DND-41 (cell line): ENCODE measurements at places on chromosomes 12 and 14.

- no peak overlapping the region for H3K4me3 ChIP-seq
- H3K36me3 ChIP-seq = no peaks in the 10 kb centered on the region
- H3K4me1 ChIP-seq = no peaks in the 10 kb centered on the region
- H3K27me3 ChIP-seq = no peaks in the 10 kb centered on the region
- no peak overlapping the region for H3K27ac ChIP-seq
Observed at GRCh38 chr12:126286203-126286602, 1221.0 kb downstream of the AACS start.

DNA sequence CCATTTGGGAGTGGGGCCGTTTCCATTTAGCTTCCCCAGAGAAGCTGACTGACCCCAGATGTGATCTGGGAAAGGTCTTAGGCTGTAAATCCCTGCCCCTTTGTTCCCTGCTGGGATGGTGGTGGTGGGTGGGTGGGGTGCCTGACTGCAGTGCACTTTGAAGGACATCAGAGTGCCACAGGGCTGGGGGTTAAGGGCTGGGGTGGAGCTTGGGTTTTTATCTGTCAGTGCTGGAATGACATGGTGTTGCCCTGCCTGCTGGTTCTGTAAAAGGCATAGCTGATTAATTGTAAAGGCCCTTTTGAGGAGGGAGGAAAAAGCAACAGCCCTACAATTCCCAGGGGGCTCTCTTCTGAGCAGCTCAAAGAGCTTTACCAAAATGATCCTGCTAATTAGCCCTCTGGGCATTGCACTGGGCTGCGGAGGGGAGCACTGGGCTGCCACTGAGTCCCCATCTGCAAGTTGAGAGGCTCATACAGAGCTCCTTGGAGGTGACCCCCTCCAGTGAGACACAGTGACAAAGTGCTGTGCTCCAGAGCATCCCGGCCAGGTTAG is 21.1 kb downstream of the PLEKHG3 start:
- H3K27ac ChIP-seq = no peak overlapping the region
- H3K4me3 ChIP-seq = no peak overlapping the region
- no peaks in the 10 kb centered on the region for H3K36me3 ChIP-seq
- peaks cover 5% of the 10 kb centered on the region for H3K27me3 ChIP-seq
- no peak for DNase-seq

- H3K4me3 ChIP-seq = no peak overlapping the region
- H3K27me3 ChIP-seq = peaks cover 10% of the 10 kb centered on the region
- DNase-seq = no peak
Observed at GRCh38 chr12:10215436-10215835, 2.8 kb downstream of the GABARAPL1 start.

GRCh38 chr12:32926963-32927362 is 30.4 kb upstream of the PKP2 start:
- DNase-seq = no peak
- no peaks in the 10 kb centered on the region for H3K27me3 ChIP-seq

- no peak overlapping the region for H3K4me3 ChIP-seq
- H3K4me1 ChIP-seq = peaks cover 70% of the 10 kb centered on the region
- DNase-seq = no peak
- no peaks in the 10 kb centered on the region for H3K27me3 ChIP-seq
- H3K36me3 ChIP-seq = peaks cover 68% of the 10 kb centered on the region
Observed at GRCh38 chr12:24608637-24609285, 340.1 kb downstream of the BCAT1 start.

GRCh38 chr14:62206456-62206855 is 444.2 kb downstream of the SNAPC1 start:
- no peaks in the 10 kb centered on the region for H3K4me1 ChIP-seq
- H3K27ac ChIP-seq = no peak overlapping the region
- DNase-seq = no peak
- peaks cover 4% of the 10 kb centered on the region for H3K27me3 ChIP-seq

- H3K27me3 ChIP-seq = no peaks in the 10 kb centered on the region
- H3K36me3 ChIP-seq = no peaks in the 10 kb centered on the region
- no peak overlapping the region for H3K27ac ChIP-seq
- H3K4me3 ChIP-seq = no peak overlapping the region
- no peak for DNase-seq
Observed at GRCh38 chr14:54317391-54317790, 79.4 kb upstream of the CDKN3 start.

- H3K27ac ChIP-seq = no peak overlapping the region
- H3K4me3 ChIP-seq = no peak overlapping the region
- no peak for DNase-seq
- no peaks in the 10 kb centered on the region for H3K27me3 ChIP-seq
- H3K4me1 ChIP-seq = no peaks in the 10 kb centered on the region
Observed at GRCh38 chr14:95225251-95225887, 68.0 kb upstream of the DICER1 start.

GRCh38 chr12:111014547-111014946 is 94.2 kb upstream of the MYL2 start:
- no peak overlapping the region for H3K4me3 ChIP-seq
- no peaks in the 10 kb centered on the region for H3K4me1 ChIP-seq
- peaks cover 13% of the 10 kb centered on the region for H3K27me3 ChIP-seq
- H3K27ac ChIP-seq = no peak overlapping the region

DNA sequence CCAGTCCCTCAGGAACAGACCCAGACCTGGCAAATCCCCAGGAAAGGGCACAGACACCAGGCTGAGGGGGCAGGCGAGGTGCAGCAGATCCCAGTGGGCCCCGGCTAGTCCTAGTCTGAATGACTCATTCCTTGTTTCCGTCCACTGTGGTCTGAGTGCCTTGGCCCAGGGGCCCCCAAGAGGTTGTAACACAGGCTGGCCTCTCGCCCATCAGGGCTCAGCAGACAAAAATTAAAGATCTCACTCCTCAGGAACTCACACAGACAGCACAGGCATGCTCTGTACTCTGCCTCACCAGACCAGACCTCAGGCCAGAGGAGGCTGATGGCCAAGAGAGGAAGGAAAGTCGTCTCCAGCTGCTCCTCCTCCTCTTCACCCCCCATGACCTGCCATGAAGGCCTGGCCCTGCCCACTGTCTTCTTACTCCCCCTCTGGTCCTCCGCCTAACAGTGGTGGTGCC is 7.7 kb upstream of the LTBP2 start:
- H3K4me3 ChIP-seq = no peak overlapping the region
- no peaks in the 10 kb centered on the region for H3K36me3 ChIP-seq
- H3K27ac ChIP-seq = no peak overlapping the region
- peaks cover 6% of the 10 kb centered on the region; the same call in 1 of the 2 replicates for H3K4me1 ChIP-seq
- DNase-seq = no peak
- no peaks in the 10 kb centered on the region for H3K27me3 ChIP-seq

GRCh38 chr14:62253171-62253570 is 491.0 kb downstream of the SNAPC1 start:
- H3K36me3 ChIP-seq = no peaks in the 10 kb centered on the region
- H3K27me3 ChIP-seq = peaks cover 5% of the 10 kb centered on the region
- no peaks in the 10 kb centered on the region for H3K4me1 ChIP-seq
- no peak overlapping the region for H3K4me3 ChIP-seq
- no peak for DNase-seq
- H3K27ac ChIP-seq = no peak overlapping the region

GRCh38 chr12:132477703-132478432 is 12.1 kb upstream of the FBRSL1 start:
- no peak for DNase-seq
- no peaks in the 10 kb centered on the region for H3K36me3 ChIP-seq
- H3K27ac ChIP-seq = no peak overlapping the region
- H3K4me1 ChIP-seq = no peaks in the 10 kb centered on the region
- H3K27me3 ChIP-seq = no peaks in the 10 kb centered on the region
- H3K4me3 ChIP-seq = no peak overlapping the region

GRCh38 chr14:36091096-36091495 is 85.4 kb downstream of the PTCSC3 start:
- H3K36me3 ChIP-seq = no peaks in the 10 kb centered on the region
- no peak for DNase-seq
- H3K4me3 ChIP-seq = no peak overlapping the region

DNA sequence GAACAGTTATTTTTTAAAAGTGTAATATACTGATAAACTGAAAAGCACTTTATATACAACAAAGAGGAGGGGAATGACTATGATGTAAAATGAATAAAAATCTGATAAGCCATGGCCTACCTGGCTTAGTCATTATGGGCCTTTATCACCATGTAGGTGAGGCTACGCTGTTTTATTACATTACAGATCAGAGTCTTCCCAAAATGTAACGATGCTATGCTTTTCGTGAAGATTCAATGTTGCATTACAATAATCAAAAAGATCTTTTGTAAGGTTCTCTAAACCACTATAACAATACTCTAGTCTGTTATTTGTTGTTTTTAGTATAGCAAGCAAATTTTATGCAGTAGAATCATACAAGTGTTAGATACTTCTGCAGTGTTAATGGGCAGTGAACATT is 34.2 kb downstream of the ARID4A start:
- peaks cover 52% of the 10 kb centered on the region for H3K36me3 ChIP-seq
- no peak overlapping the region for H3K27ac ChIP-seq
- H3K4me3 ChIP-seq = no peak overlapping the region
- H3K27me3 ChIP-seq = no peaks in the 10 kb centered on the region

DNA sequence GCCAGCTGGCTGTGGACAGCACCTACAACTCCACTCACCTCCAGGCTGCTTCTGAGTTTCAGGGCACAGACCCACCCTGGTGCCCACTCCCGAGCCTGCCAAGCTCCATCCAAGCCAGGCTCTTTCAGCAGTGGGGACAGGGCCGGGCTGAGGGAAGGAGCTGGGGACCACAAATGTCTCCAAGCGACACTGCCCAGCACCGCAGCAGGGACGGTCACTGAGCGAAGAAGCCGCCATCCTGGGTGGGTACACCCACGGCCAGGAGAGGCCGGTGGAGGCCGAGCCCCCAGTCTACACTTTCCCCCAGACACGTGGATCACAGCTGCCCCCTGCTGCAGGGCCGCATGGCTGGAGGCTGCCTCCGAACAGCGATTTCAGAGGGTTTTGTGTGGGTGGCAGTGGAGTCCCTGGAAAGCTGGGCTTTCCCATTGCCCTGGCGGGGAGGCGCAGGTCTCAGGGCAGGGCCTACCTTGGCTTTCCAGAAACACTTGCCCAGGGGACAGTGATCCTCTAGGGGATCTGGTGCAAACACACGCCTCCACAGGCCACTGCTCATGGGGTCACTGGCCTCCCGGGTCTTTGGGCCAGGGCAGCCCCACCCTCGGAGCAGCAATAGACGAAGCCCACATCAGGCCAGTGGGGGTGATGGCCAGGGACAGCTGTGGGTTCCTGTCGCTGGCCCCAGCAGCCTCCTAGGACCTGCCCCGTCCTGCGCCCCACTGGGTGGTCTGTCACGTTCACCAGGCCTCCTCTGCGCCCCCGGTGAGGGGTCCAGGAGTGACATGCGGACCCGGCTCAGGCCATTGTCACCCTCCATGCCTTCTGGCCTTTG is 1.2 kb upstream of the GPR132 start:
- no peak overlapping the region for H3K27ac ChIP-seq
- H3K36me3 ChIP-seq = no peaks in the 10 kb centered on the region
- H3K4me3 ChIP-seq = no peak overlapping the region

DNA sequence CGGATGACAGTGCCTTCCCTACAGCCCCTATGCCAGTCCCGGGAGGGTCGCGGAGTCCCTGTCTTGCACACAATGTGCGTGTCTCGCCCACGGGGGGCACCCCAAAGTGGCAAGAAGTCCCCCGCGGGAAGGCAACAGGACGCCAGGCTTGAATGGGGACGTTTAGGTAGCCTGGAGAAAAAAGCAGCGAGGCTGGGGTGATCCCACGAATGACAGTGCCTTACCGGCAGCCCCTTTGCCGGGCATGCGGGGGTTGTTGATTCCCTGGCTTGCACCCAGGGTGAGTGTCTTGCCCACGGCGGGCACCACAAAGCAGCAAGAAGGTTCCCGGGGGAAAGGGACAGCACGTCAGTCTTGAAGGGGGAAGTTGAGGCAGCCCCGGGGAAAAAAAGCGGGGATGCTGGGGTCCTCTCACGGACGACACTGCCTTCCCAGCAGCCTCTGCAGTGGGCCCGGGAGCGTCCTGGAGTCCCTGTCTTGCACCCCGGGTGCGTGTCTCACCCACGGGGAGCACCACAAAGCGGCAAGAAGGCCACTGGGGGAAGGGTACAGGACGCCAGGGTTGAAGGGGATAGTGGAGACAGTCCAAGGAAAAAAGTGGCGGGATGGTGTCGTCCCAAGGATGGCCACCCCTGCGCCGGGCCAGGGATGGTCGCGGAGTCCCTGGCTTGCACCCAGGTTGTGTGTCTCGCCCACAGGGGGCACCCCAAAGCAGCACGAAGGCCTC is 156.8 kb upstream of the ALG10B start:
- no peak for DNase-seq
- H3K36me3 ChIP-seq = no peaks in the 10 kb centered on the region
- H3K27me3 ChIP-seq = no peaks in the 10 kb centered on the region
- no peak overlapping the region for H3K4me3 ChIP-seq
- no peaks in the 10 kb centered on the region for H3K4me1 ChIP-seq
- H3K27ac ChIP-seq = no peak overlapping the region

- DNase-seq = no peak
- no peak overlapping the region for H3K4me3 ChIP-seq
- H3K36me3 ChIP-seq = no peaks in the 10 kb centered on the region
Observed at GRCh38 chr12:29574500-29574899, 77.0 kb upstream of the OVCH1 start.

GRCh38 chr14:90060312-90060964 is 1.4 kb upstream of the KCNK13 start:
- H3K4me3 ChIP-seq = no peak overlapping the region
- DNase-seq = no peak
- no peaks in the 10 kb centered on the region for H3K27me3 ChIP-seq
- H3K36me3 ChIP-seq = no peaks in the 10 kb centered on the region
- no peaks in the 10 kb centered on the region for H3K4me1 ChIP-seq
- no peak overlapping the region for H3K27ac ChIP-seq

- DNase-seq = no peak
- no peaks in the 10 kb centered on the region for H3K4me1 ChIP-seq
- H3K4me3 ChIP-seq = no peak overlapping the region
- H3K27ac ChIP-seq = no peak overlapping the region
Observed at GRCh38 chr14:106455026-106455425, 928.6 kb downstream of the TMEM121 start.

DNA sequence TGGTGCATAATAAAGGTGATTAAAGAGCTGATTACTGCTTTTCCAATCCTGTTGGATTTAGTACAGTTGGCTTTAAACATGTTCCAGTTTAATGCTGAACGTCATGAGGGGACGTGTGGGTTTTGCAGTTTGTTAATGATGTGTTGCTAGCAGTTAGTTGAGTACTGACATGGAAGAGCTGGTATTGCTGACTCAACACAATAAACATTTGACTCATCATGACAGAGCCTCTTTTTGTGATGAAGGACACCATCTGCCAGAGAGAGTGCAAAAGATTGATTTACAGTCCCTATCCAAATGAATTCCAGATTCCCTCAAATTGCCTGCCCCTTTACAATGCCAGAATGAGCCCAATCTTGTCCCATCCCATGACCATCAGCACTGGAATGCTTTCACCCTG is 346.2 kb upstream of the PRICKLE1 start:
- no peaks in the 10 kb centered on the region for H3K4me1 ChIP-seq
- no peak overlapping the region for H3K27ac ChIP-seq
- H3K36me3 ChIP-seq = no peaks in the 10 kb centered on the region
- no peaks in the 10 kb centered on the region for H3K27me3 ChIP-seq
- H3K4me3 ChIP-seq = no peak overlapping the region

- no peak overlapping the region for H3K4me3 ChIP-seq
- H3K27me3 ChIP-seq = no peaks in the 10 kb centered on the region
- DNase-seq = no peak
- no peaks in the 10 kb centered on the region for H3K36me3 ChIP-seq
Observed at GRCh38 chr14:97349463-97349862, 552.3 kb downstream of the VRK1 start.

- no peak overlapping the region for H3K27ac ChIP-seq
Observed at GRCh38 chr12:120649442-120650232, 9.2 kb downstream of the CABP1 start.
